ENCODE measurements at places on chromosomes 7 and 10.

- DNase-seq, result no peak
Observed at GRCh38 chr7:46932676-46933424, 649.1 kb downstream of the TNS3 start.

GRCh38 chr7:44196450-44196872 lies 4.3 kb upstream of the YKT6 start:
- no peak for DNase-seq

DNA sequence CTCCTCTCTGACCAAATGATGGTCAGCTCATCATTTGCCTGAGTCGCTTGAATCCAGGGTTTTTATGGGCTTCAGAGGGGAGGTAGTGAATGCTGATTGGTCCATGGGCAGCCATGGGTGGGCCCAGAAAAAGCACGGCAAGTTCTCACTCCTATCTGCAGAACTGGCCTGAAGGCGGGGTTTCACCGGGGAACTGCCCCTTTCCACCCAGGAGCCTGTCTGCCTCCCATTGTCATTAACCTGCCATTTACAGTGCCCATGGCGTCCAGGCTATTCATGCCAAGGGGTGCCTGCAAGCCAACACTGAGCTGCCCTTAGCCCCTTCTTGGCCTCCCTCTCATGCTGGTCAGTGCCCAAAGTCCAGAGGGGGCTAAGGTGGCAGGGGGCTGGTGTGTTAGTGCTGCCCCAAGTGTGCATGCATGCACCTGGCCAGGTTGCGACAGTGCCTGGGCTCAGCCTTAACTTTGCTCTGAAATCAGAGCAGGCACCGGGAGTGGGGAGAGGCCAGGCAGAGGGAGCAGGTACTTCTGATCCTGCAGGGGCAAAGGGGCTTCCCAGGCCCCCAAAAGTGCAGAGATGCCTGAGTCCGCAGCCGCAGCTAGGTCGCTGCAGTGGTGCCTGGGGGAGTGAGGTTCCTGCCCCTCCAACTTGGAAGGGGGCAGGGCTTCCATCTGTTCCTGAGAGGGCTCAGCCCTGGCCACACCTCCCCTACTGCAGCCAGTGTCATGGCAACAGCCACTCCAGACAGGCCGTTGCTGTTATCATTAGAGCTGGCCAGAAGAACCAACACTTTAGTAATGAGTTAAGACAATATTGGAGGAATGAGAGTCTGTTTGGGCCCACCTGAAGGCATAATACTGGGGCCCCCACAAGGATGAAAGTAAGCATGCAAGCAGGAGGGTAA lies 561.6 kb downstream of the GRM8 start:
- no peak for DNase-seq

DNA sequence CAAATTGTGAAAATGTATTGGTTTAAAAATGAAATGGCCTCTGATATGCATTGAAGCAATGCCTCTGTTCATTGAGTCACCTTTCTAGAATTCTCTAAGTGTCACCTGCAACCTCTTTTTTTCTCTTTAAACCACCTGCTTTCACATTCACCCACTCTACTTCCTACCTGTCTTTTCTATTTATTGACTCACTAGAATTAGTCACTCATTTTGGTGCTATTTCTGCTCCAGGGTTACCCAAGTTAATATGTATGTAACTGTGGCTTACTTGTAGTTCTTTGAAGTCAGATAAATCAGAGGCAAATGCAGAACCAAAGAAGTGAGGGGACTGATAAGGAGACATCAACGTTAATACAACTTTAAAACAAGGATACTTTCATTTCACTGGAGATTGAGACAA lies 674.7 kb downstream of the CCSER2 start:
- DNase-seq, result no peak
